ENCODE measurements at places on chromosomes 2 and 18.

- DNase-seq = no peak
Observed at GRCh38 chr2:96888072-96889011, 18.5 kb upstream of the SEMA4C start.

DNA sequence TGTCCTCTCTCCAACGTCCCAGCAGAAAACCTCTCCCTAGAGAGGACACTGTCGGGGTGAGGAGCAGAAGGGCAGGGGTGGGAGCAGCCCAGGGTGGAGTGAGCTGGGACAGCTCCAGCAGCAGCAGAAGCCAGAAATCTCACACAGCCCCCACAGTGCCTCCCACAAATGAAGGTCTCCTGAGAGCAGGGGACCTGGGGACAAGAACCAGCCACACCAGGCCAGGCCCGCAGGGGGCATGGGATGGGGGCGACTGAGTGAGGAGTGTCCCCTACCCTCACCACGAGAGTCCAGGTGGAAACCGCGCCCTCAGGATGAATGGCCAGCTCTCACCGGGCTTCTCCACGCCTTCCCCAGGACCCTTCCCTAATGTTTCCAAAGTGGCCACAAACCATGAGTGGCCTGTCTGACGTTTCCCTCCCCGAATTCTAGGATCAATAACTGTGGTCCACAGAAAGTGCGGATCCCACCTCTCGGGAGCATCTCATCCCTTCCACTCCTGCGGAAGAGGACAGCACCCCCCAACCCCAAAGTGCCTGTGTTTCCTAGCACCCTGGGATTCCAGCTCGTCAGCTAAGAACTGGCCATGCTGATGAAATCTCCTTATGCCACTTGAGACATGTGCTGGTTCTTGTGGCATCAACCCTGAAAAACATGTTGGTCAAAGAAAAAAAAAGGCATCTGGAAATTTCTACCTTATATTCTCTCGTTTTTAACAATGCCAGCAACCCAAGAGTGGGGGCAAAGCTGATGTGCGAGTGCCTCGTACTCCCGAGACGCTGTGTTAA, 121.1 kb downstream of the HDAC4 start:
- no peak for DNase-seq

GRCh38 chr18:74957588-74958224, 251.2 kb downstream of the PTGR3 start:
- no peak for DNase-seq

DNA sequence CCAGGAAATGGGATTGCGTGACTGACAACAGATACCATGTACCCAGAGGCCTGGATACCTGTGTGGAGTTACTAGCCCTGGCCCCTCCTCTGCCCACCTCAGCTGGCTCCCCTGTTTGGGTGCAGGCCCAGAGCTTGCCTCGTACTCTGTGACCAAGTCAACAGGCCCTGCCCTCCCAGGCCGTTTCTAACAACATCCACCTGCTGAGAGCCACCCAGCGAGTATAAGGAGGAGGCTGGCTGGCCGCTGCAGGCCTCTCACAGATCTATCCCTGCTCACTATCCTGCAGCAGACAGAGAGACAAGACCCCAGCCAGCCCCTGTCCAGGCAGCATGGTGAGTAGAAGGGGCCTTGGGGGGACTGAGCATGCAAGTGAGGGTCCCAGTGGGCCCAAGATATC, 12.5 kb upstream of the TUBA4A start:
- no peak for DNase-seq

DNA sequence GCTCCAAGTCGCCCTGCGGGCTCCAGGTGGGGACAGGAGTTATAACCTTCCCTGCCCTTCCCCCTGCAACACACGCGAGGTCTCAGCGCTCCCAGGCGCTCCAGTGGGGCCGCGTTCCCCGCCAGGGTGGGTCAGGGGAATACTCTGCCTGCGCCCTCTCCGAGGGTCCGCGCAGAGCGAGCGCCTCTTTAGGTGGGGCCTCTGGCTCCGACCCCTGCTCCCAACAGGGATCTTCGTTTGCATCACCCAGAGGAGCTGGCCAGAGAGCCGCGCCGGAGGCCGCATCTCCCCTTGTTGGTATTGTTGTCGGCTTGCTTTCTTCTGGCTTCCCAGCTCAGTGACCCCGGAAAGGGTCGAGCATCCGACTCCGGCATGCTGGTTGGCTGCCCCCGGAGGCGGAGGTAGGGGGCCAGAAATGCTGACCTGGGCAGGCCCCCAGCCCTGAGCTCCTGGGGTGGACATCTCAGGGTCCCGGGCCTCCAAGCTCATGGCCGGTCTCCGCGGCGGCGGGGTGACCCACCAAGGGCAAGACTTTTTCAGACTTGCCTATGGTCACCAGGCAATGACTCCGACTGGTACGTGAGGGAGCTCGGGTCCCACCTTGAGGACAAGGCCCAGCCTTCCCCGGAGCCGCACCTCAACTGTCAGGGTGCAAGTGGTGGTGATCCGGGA, 11.2 kb upstream of the EN1 start:
- no peak for DNase-seq

DNA sequence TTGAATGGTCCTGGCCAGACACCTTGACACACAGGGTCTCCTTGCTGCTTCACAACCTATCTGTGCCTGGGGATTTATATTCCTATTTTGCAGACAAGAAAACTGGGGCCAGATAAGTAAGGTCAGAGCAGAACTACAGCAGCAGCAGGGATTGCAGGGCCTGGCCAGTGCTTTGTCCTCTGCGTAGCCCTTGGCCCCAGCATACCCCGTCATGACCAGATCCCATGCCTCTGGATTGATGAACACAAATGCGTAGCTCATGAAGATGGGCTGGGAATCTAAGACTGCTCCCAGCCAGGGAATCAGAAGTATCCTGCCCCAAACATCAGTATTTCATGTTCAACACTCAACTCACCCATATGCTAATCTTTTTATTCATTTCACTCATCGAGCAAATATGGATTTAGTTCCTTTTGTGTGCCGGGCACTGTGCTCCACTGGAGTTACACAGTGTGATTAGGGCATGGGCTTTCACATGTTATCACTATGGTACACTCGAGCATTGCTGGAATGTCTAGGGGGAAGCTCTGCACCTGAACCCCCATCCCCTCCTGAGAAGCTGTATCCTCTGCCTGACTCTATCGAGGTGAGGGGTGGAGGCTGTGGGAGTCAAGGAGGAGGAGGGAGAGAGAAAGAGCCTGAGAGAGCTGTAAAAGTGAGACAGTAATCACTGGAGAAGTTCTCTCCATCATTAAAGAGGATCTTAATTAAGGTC, 143.3 kb downstream of the CYP26B1 start:
- DNase-seq = no peak

GRCh38 chr2:20664431-20665242, 2.3 kb upstream of the GDF7 start:
- DNase-seq = no peak

- no peak for DNase-seq
Observed at GRCh38 chr2:78417355-78417754, 608.1 kb upstream of the REG3G start.

- no peak for DNase-seq
Observed at GRCh38 chr2:120875431-120875830, 139.8 kb downstream of the GLI2 start.

Measured in NCI-H1092 (cell line).